Esophagus muscularis mucosa (tissue), 4 donors: ENCODE measurements at places on chromosomes 13 and 19. TPM values are rescaled to one million over a fixed set of nuclear protein-coding genes. Genes with fewer than 3 reads are reported as not detected.

DNA sequence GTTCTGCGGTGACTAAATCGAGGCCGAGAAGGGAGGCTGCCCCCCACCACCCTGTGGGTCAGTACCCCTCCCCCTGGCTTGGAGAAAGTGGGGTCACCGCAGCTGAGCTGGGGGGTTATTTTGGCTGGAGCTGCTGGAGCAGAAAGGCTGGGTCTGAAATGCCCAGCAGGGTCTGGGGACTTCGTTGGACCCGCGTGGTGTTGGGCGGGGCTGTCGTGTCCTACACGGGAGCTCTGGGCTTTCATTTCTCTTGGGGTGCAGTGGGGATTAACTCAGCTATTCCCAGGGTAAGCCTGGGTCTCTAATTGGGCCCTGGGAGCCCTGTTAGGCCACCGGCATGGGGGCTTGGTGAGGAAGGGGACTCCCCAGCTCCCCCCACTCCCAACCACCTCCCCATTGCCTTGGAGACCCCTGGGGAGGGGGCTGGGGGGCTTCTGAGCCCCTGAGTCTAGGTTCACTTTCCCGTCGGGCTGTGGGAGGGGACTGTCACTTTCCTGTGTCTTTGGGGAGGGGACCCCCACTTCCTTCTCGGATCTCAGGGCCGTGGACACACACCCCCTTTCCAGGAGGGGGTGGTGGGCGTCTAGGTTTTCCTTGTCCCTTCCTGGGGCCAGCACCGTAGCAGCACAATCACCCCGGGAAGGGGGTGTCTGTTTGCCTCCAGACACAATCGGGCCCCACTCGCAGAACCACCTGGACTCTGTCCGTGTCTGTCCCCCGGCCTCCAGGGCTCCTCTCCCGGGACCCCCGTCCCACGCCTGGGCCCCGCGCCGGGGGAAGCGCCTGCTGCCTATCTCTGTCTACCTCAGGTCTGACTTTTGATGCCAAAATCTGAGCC, 10.2 kb upstream of the WDR18 start:
- no peak for DNase-seq

GRCh38 chr19:43501661-43502418, 2.7 kb downstream of the PHLDB3 start:
- no peak for DNase-seq

DNA sequence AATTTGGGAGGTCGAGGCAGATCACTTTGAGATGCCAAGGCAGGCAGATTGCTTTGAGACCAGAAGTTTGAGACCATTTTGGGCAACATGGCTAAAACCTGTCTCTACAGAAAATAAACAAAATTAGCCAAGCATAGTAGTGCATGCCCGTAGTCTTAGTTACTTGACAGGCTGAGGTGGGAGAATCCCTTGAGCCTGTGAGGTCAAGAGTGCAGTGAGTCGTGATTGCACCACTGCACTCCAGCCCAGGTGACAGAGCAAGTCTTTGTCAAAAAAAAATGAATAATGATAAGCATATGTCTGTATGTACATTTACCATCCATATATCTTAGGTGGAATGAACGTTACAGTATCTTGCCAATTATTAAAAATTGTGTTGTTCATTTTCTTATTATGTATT, 2447.7 kb downstream of the PCDH9 start:
- DNase-seq = no peak

GRCh38 chr13:95245071-95245470, 56.2 kb downstream of the ABCC4 start:
- DNase-seq = no peak

DNA sequence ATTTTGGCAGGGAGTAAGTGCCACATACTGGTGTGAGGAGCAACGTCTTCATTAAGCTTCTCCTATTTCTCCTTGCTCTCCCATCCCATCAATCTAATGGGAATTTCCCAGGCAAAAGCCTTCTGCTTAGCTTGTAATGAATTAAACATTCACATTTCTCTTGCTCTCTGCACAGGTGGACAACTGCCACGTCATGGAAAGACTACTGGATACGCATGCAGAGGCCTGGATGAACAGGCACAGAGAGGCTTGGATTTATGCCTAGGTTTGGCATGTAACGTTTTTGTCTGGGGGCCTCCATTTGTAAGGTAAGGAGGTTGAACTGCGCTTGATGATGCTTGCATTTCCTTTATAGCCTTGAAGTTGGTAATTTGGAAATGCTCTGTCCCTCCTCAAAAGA, 374.8 kb downstream of the KLF12 start:
- no peak for DNase-seq

DNA sequence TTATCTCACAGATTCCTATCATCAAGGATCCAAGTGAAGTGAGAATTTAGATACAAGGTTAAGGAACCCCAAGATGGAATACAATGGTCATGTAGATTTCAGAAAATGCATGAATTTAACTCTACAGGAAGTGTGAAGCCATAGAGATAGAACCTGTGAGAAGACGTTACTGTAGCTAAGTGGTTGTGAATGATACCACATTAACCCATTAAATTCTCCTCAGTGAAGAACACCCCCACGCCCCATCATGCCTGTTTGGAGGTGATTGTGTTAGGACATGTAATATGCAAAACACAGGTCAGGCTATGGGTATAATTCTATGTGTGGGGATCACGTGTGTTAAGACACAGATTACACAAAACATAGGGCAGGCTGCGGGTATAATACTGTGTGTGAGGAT, 1166.7 kb downstream of the EFNB2 start:
- no peak for DNase-seq

Gene RASIP1
- total RNA-seq = 27.7 TPM

Gene FCHO1
- 2.9 TPM for total RNA-seq

Gene PRSS57
- not detected for total RNA-seq

Gene FPR1
- total RNA-seq = 38.9 TPM

Gene NOVA2
- total RNA-seq = 4.6 TPM
